ENCODE measurements at places on chromosomes 7 and 10.
A peak's percentile ranks its signal among the peaks of the same experiment; 100 is the strongest.

DNA sequence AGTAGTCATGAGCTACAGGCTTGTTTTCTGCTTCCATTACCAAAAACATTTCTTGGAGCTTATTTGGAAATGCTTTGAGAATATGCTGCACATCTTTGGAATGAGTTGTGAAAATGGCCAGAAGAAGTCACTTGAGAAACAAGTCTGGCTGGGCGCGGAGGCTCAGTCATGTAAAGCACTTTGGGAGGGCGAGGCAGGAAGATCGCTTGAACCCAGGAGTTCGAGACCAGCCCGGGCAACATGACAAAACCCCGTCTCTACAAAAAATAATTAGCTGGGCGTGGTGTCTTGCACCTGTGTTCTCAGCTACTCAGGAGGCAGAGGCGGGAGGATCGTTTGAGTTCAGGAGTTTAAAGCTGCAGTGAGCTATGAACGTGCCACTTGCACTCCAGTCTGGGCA lies 882 bp upstream of the CHCHD1 start:
- DNase-seq = no peak

DNA sequence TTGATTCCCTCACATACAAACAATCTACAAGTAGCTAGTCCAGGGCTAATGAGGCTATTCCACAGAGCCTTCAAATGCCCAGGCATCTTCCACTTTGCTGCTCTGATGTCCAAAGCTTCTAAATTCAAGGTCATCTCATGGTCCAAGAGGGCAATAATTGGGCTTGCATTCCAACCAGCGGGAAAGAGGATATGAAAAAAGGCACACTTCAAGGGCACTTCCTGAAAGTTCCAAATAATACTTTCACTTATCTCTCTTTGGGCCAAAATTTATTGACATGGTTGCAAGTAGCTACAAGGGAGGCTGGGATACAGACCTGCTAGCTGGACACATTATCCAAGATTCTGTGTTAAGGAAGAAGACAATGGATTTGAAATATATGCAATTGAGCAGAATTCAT lies 25.2 kb upstream of the APBB1IP start:
- DNase-seq = no peak

DNA sequence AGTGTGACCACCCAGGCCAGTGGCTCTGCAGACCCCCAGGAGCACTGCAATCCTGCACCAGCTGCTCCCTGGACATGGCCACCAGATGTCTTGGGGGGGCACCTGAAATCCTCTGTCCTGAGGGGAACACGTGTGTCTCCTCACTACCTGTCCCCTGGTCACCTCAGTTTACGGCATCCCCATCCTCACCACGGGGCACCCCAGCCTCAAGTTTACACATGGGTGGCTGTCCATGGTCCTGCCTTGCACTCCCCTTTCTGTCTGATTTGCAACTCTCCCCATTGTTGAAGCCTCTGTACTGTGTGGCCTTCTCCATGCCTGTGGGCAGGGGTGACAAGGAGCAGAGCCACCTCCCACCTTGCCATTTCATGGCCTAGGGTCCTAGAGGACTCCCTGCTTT lies 67.2 kb downstream of the RAMP3 start:
- peak; percentile 31 for DNase-seq

GRCh38 chr10:118504467-118505205 lies 90.8 kb downstream of the PRLHR start:
- DNase-seq = no peak

DNA sequence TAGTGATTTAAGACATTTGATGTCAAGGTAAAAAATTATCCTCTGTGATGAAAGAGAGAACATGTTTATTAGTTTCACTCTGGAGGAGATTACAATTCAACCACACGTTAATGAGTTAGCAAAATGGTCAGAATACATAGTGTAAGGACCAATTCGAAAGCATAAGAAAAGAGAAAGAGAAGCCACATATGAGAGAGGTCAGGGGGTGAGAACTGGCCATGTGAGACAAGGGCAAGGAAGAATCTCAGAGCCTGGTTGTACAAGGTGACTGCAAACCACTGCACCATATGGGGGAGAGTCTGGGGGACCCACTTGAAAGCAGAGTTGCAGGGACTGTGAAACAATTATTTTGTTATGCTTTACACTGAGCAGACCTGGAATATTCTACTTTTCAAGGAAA lies 27.7 kb upstream of the BET1 start:
- DNase-seq = no peak

GRCh38 chr7:50431316-50431715 lies 18.8 kb downstream of the FIGNL1 start:
- DNase-seq = no peak

- no peak for DNase-seq
These were observed 2.3 kb upstream of the ZC3HAV1 start for GRCh38 chr7:139111811-139112301.

DNA sequence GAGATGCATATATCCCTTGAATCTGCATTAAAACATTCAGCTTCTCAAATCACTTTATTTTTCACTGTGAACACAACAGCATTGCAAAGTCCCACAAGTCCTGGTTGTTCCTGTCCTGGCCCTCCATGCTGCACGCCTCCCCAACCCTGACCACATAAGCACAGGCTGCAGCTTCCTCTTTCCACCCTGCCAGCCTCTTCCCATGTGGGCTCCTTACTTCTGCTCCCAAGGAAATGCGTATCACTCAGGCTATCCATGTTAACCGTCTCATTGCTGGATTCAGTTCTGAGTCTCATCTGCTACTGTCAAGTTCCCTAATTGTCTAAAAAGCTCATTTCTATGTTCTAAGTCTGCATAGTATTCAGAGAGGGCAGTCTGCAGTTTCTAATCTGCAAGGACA lies 89.7 kb upstream of the ZPBP start:
- no peak for DNase-seq

- DNase-seq = peak; percentile 77
These were observed 16.9 kb downstream of the CAMK2G start for GRCh38 chr10:73857446-73857845.
